Mucosa of descending colon (tissue), 3 donors: ENCODE measurements at places on chromosomes 7 and 10. TPM values are rescaled to one million over a fixed set of nuclear protein-coding genes. Genes with fewer than 3 reads are reported as not detected.

The SRRM3 gene
- total RNA-seq = 0.67 TPM

The SFRP5 gene
- total RNA-seq = 0.41 TPM

The SAMD9 gene
- 41.8 TPM for total RNA-seq

The LRRC18 gene
- total RNA-seq = not detected

The TAS2R4 gene
- 2.3 TPM for total RNA-seq

The SPOCK2 gene
- total RNA-seq = 7.4 TPM

The AGK gene
- total RNA-seq = 20.7 TPM

The MMP21 gene
- total RNA-seq = not detected

The KNDC1 gene
- total RNA-seq = 0.14 TPM

The ITGB8 gene
- 11.6 TPM for total RNA-seq
